ENCODE measurements at places on chromosomes 16 and 17.
A peak's percentile ranks its signal among the peaks of the same experiment; 100 is the strongest.

DNA sequence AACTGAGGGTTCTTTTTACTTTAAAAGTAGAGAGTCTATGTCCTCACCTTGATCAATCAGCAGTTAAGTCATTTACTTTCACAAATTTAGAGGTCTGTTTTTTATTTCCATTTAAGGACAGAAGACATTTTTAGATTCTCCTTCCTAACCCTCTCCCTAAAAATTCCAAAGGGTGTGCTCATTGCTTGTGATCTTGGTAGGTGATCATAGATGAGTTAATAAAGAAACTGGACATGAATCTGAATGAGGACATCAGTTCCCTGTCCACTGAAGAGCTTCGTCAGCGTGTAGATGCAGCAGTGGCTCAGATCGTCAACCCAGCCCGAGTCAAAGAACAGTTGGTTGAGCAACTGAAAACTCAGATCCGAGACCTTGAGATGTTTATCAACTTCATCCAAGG, 8.8 kb downstream of the RUNDC1 start:
- DNase-seq = no peak

DNA sequence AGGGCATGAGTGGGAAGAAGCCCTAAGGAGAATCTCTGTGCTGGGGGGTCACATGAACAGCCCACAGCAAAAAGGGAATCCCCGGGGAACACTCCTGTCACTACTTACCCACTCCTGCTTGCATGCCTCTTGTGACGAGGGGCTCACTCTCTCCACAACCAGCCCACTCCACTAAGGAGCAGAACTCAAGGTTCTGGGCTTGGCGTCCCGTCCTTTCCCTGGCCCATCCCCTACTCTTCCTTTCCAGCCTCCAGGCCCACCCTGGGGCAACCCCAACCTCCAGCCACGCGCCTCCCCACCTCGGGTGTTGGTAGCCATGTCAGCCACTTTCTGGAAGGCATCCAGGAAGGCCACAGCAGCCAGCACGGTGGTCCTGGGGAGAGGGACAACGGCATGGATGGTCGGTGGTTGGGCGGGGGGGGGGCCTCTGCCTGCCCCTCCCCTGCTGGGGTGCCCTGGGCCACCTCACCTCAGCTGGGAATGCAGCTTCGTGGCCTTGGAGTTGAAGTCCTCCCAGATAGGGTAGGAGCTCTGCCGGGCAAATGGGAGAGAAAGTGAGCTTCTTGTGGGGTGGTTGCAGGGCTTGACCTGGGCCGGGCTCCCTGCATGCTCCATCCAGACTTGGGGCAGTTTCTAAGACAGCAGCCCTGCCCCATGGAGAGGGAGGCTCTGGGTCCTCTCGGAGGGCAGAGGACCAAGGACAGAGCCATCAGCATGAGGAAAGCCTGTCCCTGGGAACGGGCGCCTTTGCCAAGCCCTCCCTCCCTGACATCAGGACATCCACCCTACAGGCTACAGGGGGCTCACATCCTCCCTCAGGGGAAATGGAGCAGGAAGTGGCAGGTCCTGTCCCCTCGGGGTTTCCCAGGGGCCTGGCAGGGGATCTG, 5.1 kb downstream of the MTSS2 start:
- DNase-seq = no peak

DNA sequence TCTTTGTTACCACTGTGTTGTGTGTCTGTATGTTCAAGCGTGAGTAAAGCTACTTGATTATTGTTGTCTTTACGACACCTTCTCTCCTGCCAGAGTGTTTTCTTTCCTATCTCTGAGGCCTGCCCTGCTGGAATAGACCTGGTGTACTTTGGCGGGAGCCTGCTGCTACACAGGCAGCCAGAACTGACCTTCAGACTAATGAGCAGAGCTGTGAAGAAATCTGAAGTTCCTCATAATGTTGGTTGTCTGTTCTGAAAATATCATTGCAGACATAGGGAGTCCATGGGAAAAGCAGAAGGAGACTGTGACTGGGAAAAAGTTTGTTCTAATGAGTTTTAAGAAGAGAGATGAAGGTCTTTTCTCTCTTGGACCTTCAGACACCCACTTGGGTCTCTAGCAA, 9.8 kb downstream of the RHOT1 start:
- DNase-seq = no peak

GRCh38 chr16:47924950-47925349, 230.8 kb downstream of the ABCC12 start:
- DNase-seq = no peak

DNA sequence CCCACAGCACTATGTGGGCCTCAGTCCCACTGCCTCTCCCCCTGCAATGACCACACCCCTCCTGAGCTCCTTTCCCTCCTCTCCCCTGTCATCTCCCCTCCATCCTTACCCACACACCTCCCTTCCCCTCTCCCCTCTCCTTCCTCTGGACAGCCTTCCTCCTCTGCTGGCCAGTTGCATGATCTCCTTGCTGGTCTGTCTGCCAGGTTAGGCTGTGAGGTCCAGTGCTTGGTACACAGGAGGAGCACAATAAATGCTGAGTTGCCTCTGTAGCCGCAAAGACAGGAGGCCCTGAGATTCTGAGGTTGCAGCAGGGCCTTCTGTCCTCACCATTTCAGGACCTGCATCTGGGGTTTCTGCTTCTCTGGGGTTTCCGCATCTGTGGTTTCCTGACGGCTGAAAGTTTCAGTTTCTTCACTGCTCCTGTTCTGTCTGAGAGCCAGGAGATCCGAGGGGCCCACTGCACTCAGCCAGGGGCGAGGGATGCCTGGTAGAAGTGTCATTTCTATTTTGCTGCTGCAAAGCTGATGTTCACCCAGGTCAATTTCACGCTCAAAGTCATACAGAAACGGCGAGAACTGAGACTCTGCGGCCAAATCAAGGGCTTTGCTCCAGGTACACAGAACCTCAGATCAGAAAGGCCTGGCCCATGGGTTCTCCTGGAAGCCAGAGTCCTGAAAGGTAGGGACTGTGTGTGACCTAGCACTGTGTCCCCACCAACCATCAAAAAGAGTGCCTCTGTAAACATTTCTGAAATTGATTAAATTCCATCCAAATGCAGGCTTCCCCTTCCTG, 4.6 kb upstream of the SLC12A3 start:
- peak; percentile 10 for DNase-seq

GRCh38 chr16:29318037-29318436, 88.5 kb downstream of the NPIPB11 start:
- no peak for DNase-seq

- no peak for DNase-seq
Measured at GRCh38 chr16:1560153-1560552, 26.7 kb downstream of the TMEM204 start.

DNA sequence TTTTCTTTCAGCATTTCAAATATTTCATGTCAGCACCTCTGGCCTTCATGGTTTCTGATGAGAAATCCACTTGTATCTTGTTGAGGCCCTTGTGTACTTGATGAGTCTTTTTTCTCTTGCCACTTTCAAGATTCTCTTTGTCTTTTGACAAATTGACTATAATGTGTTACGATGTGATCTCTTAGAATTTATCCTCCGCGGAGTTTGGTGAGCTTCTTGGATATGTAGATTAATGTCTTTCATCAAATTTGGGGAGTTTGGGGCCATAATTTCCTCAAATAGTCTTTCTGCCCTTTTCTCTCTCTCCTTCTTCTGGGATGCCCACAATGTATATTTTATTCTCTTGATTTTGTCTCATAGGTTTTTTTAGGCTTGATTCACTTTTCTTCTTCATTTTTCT, 96.0 kb downstream of the CHD9 start:
- DNase-seq = no peak

DNA sequence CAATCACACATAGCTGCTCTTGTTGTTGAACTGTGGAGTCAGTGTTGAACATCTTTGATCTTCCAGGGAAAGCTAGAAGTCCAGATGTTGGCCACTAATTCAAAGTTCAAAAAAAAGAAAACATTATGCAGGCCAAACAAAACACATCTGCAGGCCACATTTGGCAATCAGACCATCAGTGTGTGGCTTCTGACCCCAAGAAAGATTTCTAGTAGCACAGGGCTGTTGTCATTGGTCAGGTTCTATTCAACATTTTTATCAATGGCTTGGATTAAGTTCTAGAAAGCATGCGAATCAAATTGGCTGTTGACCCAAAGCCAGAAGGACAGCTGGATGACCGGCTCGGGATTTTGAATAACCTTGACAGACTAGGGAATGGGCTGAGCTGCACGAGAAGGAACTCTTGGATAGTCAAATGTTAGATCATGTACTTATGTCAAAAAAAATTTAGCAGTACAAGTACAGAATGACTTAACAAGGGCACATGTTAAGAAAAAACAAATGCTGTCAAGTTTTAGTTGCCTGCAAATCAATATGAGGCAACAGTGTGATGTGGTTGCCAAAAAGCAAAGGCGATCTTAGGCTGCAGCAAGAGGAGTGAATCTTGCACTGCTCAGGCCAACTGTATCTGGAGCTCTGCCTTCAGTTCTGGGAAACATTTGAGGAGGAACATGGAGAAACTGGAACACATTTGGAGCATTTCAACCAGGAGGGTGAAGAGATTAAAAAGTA, 187.6 kb downstream of the RGS9 start:
- no peak for DNase-seq

DNA sequence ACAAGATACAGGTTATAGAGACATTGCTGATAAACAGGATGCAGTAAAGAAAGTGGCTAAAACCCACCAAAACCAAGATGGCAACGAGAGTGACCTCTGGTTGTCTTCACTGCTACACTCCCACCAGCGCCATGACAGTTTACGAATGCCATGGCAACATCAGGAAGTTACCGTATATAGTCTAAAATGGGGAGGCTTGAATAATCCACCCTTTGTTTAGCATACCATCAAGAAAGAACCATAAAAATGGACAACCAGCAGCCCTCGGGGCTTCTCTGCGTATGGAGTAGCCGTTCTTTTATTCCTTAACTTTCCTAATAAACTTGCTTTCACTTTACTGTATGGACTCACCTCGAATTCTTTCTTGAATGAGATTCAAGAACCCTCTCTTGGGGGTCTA, 21.7 kb upstream of the CDH13 start:
- DNase-seq = no peak

DNA sequence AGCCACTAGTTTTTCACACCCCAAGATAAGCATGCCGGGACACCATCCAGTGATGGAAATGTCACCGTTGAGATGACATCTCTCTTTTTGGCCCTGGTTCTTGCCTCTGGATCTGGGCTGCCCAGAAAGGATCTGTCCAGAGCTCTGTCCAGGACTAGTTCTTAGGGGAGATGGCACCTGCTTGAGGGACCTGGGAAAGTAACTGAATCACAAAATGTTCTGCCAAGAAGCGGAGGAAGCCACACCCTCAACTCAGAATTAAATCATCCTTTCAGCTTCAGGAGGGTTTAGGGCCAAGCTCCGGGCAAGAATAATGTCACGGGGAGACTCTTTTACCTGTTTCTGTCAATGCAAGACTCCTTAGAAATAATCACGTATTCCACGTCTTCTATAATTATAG, 248.6 kb downstream of the MAF start:
- DNase-seq = no peak

DNA sequence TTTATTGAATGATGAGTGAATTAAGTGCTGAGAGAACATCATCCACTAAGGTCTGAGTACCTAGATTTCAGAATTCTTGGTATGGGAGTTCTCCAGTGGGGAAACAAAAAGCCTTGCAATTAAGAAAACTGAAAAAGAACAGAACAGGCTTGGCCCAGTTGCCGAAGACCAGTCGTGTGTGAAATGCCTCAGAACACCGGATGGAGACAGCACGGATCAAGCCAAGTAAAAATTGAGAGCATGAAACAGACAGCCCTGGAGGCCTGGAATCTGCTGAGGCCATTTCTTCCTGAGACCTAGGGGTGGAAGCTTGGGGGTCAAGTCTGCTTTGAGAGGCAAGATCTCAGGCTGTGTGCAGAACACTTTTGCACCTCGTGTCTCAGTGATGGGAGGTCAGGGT, 43.3 kb downstream of the GRIN2A start:
- DNase-seq = no peak

GRCh38 chr17:38451030-38451839, 23.0 kb downstream of the ARHGAP23 start:
- DNase-seq = no peak

DNA sequence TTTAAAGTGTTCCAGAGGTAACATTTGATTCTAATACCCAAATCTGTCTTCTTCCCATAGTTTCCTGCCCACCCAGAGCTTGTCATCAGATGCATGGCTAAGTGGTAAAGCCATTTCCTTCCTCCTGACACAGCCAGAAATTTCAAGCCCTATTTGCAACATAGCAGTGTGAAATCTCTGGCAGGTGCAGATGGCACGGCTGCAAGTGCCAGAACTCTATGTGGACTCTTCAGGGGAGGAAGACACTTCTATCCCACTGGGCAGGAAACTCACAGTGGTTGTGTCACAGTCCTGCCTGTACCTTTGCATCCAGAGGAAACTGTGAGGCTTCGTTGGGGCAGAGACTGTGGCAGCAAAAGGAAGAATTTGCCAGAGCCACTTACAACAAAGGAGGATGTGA, 13.2 kb downstream of the DYNLRB2 start:
- no peak for DNase-seq

- DNase-seq = no peak
Measured at GRCh38 chr17:76586741-76587487, 1.3 kb upstream of the ST6GALNAC2 start.
